ENCODE measurements at places on chromosomes 12 and 14.

DNA sequence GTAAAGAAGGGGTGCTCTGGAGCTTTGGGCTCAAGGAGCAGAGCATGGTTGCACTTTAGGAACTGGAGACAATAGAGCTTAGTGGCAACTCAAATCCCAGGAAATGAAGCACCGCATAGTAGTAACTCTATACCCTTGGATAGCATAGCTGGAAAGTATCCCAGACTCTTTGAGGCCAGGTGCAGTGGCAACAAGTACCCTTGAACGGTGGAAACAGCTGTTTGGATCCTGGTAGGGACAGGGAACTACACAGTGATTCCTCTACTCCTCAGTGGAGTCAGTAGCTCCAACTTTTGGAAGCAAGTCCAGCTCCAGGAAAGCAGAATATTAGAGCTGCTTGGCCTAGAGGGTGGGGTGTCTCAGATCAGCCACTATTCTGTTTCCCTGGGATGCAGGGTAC lies 129.0 kb upstream of the WSCD2 start:
- no peak for DNase-seq

- DNase-seq, result peak; percentile 20
These were observed 1.5 kb downstream of the PLEKHA5 start for GRCh38 chr12:19131025-19131444.

DNA sequence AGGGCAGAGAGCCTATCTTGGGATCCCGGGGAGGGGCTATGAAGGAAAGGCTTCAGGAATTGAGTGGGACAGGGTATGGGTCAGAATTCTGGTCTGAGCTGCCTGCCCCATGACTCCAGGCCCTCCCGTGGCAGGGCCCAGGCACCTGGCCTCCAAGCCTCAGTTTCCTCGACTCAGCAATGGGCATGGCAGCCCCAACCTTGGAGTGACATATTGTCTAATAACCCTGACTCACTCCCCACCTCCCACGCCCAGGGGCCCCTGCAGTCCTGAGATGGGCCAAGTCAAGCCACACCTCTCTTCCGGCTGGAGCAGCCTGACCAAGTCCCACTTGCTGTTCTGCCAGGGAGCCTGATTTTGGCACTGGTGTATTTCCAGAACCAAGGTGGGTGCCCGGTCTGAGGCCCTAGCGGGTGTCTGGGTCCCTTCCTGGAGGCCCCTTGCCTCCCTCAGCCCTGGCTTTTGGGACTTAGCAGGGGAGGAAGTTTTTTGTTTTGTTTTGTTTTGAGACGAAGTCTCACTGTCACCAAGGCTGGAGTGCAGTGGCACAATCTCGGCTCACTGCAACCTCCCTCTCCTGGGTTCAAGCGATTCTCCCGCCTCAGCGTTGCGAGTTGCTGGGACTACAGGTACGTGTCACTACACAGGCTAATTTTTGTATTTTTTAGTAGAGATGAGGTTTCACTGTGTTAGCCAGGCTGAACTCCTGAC lies 40.3 kb upstream of the RCOR1 start:
- DNase-seq, result peak; percentile 72

- no peak for DNase-seq
These were observed 31.0 kb downstream of the ITGA7 start for GRCh38 chr12:55676707-55677106.
